RWPE1 (cell line): ENCODE measurements at places on chromosomes 1 and 21.

DNA sequence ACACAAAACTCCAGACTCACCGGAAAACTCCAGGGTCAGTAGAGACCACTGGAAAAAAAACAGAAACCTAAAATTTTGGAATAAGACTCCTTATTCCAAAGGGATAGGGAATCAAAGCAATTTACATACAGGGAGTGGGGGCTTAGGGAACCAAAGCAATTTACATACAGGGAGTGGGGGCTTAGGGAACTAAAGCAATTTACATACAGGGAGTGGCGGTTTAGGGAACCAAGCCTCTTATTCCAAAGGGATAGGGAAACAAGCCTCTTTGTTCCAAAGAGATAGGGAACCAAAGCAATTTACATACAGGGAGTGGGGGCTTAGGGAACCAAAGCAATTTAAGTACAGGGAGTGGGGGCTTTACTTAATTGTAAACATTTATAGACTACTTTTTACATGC is 28.4 kb upstream of the TTLL7 start:
- DNase-seq = no peak

DNA sequence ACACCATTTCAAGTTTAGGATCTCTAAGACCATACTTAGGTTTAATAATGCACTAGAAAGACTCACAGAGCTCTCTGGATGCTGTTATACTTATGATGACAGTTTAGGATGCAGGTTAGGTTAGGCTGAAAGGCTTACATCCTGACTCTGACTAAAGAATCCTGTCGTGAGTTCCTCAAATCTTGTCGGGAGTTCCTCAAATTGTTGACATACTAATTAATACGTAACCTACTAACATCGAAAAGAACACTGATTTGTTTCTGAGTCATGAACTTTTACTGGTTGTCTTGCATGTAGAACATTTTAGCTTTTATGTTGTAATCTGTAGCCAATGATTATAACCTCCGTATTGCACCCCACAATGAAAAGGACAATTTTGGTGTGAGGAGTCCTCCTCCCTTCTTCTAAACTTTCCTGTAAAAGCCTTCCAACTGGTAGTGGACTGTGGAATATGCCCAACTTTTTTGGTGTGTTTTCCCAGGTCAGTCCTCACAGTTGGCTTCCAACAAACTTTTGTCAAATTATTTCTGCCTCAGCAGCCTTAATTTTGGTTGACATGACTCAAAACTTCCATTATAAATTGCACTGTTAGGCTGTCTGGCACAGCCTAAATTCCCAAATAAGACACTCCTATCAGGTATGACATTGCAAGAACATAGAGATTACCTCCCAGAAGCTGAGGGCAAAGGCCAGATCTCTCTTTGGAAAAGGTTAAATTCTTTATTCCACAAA is 107.9 kb upstream of the PALMD start:
- DNase-seq = no peak

DNA sequence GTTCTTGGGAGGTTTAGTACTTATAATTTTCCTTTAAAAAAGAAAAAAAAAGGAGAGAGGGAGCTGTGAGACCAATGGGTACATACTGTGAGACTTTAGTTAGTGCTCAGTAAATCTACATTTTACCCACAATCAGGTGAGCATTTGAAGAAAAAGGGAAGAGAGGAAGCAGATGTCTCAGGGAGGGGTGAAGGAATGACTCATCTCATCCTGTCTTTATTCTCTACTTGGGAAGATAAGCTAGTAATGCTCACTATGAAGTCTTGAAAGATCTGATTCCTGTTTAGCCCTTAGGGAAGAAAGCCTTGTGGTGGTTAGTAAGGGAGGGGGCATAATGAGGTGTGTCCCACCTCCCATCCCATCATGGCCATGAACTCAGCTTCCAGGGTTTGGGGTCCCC is 112.6 kb downstream of the PLD5 start:
- DNase-seq = no peak

GRCh38 chr21:37176716-37177115 is 90.4 kb downstream of the VPS26C start:
- no peak for DNase-seq

DNA sequence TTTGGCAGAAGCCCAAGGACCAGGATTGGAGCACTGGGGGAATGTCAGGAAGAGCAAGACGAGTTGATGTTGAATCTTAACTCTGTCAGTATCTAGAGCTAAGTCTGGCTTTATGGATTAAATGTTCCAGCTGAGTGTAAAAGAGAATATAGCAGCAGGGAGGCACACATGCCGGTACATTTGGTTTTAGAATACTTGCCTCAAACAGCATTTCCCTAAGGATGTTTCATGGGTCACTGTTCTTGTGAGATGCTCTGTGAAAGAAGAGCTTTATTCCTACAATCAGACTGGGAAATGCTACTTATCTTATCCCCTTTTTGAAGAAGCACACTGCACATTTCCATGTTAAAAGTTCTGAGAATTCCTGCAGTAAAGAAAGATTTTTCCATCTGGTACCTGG is 440.3 kb upstream of the B3GALT2 start:
- DNase-seq = no peak

GRCh38 chr1:215623162-215623561 is 56.1 kb downstream of the KCTD3 start:
- DNase-seq = no peak

DNA sequence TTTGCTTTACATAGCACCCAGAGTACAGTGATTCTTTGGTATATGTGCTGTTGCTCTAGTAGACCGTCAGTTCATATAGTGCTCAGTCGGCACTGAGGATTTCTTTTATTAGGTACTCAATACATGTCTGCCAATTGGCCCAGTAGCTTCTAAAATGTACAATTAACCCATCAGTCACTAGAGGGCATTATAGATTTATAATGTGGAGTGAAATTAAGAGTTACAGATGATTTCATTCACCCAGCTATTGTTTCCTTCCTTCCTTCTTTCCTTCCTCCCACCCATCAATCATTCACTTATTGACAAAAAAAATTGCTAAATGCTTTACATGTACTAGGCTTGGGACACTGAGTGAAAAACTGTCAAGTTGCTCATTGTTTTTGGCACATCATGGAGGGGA is 263.6 kb upstream of the USP24 start:
- peak; percentile 36 for DNase-seq

DNA sequence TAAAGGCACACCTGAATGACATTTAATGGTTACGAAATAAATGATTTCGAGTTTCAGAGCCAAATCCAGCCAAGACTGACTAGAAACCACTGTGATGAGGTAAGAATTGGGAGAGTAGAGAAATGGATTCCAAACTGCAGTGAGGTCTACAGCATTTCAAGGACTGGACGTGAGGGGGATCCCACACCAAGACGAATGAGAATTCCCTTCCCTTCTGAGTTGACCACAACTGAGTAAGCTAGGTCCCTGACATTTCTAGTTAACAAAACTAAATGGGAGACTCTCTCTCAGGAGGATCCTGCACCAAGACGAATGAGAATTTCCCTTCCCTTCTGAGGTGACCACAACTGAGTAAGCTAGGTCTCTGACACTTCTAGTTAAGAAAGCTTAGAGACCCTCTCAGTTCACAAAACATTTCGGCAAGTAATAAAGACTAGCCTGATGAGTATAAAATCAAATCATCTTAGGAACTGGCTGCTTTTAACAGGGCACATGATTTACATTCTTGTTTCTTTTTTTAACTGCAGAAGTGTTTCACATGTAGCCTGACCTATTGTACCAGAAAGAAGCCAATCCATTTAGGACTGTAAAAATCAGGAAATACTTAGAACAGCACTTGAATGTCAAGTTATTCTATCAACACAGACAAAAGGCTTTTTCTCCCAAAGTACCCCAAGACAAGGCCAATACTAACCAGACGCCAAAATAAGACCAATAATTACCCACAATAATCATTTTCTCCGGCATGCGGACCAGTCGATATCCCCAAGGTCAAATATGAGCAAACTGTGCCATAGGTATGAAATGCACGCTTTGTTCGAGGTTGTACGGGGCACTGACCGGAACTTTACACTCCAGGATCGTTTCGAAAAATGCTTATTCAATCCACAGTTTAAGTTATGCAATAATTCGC is 1.4 kb upstream of the SPATA1 start:
- DNase-seq = peak; percentile 15

- no peak for DNase-seq
These were observed 52.5 kb upstream of the ZNF648 start for GRCh38 chr1:182113879-182114626.

- peak; percentile 77 for DNase-seq
These were observed 4.3 kb upstream of the C1QTNF12 start for GRCh38 chr1:1250786-1251284.

- no peak for DNase-seq
These were observed 236.9 kb downstream of the RERE start for GRCh38 chr1:8580566-8580965.

DNA sequence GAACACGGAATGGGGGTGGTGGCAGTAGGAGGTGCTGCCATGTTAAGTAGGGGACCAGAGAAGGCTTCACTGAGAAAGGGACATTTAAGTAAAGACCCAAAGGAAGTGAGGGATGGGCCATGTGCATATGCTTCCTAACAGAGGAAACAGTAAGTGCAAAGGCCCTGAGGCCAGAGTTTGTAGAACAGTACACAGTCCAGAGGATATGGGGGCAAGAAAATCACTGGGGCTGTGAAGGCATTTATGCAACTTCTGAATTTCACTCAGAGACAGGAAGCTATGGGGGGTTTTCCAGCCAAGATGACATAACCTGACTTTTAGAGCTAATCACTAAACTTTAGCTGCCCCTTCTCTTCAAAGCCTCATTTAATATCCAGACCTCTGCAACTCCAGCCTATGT is 202.5 kb upstream of the EDN2 start:
- no peak for DNase-seq

- no peak for DNase-seq
These were observed 29.5 kb downstream of the WDR4 start for GRCh38 chr21:42849759-42850412.

GRCh38 chr1:101280942-101281654 is 44.3 kb downstream of the S1PR1 start:
- DNase-seq = no peak

DNA sequence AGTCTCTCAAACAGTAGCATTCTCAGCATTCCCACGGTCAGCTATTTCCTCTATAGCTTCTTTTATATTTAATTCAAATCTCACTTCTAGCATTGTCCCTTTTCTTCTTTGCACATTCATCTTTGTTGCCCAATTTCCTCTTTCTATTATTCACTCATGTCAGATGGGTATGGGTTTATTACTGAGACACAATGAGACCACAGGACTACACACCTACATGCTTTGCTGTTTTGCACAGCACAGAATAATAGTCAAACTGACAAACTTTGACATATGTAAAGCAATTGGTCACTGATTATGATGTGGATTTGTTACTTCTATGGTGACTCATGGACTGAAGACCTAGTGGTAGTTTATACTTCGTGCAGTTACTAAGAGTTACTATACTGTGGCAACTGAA is 5.8 kb upstream of the CD1C start:
- DNase-seq = no peak

GRCh38 chr1:230401101-230401500 is 25.0 kb downstream of the PGBD5 start:
- DNase-seq = no peak

DNA sequence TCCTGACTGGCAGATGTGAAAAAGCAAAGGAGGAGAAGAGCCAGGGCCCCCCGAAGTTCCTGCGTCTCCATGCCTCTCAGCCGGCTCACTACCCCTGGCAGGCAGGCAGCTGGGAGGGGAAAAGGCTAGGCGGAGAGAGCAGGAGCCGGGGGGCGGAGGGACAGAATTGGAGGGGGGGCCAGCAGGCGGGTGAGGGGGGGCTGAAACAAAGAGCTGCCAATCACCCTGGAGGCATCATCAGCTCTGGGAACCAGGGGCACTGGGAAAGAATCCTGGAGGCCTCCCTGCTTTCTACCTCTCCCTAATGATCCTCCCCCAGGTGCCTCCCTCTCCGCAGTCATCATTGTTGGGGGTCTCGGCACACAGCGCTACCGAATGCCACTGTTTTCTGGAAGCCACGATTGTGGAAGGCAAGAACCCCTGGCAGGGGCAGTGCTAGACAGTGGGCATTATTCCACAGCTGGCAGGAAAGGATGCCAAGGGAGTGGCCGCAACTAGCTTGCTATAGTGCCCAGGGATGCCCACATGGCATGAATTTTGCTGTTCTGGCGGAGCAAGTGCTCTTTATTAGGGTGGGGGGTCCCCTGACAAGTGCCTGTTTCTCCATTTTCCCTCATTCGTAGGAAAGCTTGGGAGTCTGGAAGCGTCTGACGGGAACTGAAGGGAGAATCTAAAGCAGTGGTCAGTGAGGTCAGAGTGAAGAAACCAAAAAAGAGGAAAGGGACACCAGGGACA is at the start of gene THBS3:
Gene THBS3 (minus strand): TSS at position 92 of the 735 bp plus-strand sequence. CDS start 21 bp downstream, at position 71.
- DNase-seq = no peak

DNA sequence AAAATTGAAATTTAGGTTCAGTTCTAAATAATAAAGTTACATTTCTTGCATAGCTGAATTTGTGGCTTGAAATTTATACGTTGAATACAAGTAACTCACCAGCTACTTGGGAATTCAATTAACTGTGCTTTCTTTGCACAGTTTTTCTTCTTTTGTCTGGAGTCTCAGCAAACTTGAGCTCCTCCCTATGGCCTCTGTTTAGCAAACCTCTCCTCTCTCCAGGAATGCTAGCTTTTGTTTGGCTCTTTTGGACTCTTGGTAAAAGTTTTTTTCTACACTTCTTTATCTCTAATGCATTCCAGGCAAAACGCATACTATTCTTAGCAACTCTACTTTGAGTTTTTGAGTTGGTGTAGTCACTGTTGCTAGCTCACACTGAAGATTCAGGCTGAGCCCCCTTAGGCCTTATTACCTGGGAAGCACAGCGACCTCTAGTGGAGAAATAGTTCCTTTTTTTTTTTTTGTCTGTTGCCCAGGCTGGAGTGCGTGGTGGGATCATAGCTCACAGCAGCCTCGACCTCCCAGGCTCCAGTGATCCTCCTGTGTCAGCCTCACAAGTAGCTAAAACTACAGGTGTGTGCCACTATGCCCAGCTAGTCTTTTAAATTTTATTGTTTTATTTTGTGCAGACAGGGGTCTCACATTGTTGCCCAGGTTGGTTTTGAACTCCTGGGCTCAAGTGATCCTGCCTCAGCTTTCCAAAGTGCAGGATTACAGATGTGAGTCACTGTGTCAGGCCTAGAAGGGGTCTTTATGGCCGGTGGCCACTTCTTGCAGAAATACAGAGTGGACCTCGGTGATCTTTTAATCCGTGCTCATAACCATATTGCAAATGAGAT is 61.7 kb downstream of the CASQ2 start:
- no peak for DNase-seq

DNA sequence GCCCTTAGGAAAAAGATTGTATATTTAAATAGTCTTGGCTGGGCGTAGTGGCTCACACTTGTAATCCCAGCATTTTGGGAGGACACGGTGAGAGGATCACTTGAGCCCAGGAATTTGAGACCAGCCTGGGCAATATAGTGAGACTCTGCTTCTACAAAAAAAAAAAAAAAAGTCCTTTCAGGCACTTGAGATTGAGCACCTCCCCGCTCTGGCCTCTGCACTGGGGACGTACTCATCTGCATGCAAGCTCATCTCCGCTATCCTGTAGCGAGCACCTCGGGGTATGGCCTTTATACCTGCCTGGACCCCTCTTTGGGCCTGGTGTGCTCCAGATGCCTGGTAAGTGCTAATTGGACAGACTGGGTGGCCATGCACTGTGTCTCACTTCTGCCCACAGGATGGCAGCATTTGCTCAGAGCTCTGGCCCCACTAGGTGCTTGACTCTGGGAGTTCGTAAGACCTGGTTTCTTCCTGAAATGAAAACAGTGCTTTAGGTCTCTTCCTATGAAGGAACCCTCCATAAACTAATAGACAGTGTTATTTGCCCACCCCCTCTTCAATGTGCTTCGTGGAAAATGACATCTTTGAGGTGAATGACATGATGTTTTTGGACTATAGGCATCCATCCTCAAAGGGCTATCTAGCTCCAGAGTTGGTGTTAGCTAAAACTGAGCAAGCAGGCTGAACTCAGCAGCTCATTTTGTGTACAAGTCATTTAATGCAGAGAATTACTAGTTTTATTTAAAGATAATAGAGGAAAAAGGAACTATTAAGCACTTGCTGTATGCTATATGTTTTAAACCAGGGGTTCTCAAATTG is 61.7 kb upstream of the ADAR start:
- peak; percentile 83 for DNase-seq
